ENCODE measurements at places on chromosomes 7 and 10.
A peak's percentile ranks its signal among the peaks of the same experiment; 100 is the strongest.

- no peak for DNase-seq
These were observed 6.7 kb downstream of the KCNH2 start for GRCh38 chr7:150971242-150972022.

- DNase-seq: no peak
These were observed 265.9 kb upstream of the NRP1 start for GRCh38 chr10:33600381-33600780.

DNA sequence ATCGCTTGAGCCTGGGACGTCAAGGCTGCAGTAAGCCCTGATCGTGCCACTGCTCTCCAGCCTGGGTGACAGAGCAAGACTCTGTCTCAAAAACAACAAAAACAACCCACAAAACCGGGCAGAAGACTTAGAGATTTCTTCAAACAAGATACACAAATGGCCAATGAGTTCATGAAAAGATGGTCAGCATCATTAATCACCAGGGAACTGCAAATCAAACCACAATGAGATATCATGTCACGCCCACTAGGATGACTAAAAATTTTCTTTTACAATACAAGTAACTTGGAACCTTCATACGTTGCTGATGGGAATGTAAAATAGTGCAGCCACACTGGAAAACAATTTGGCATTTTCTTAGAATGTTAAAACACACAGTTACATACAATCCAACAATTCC, 77.3 kb upstream of the GRID1 start:
- DNase-seq: no peak

DNA sequence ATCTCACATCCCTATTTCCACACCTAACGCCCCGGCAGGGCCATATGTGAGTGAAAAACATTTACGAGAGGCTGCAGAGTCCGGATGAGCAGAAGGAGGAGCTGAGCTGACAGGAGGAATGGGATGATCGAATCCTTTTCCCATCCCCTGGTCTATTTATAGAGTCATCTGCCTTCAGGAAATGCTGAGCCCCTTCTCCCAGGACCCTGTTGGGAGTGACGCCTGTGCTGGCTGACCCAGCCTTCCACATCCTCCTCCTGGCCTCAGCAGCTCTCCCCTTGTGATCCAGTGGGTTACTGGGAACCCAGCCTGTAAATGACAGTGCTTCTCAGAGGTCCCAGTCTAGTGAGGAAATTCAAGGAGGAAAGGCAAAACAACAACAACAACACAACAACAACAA, 16.6 kb downstream of the DENND2A start:
- DNase-seq: no peak

GRCh38 chr7:18508443-18509427, 13.2 kb downstream of the HDAC9 start:
- DNase-seq: no peak

DNA sequence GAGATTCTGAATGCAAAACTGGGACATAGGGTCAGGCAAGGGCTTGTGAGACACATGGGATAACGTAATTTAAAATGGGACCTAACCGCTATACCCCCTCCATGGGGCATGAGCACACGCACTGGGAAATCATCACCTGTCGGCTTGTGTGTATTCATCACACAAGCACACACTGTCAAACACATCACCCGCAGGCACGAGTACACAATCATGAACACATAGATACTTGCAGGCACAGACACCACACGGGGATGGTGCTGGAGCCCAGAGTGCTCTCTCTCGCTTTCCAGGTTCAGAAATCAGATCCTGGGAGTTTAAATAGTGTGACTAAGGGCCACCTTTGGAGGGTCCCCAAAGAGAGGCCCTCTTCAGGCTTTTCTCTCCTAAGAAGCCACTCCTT, 19.6 kb upstream of the TLX1 start:
- no peak for DNase-seq

GRCh38 chr7:44580945-44581878, 819 bp downstream of the TMED4 start:
- DNase-seq: peak; percentile 38

DNA sequence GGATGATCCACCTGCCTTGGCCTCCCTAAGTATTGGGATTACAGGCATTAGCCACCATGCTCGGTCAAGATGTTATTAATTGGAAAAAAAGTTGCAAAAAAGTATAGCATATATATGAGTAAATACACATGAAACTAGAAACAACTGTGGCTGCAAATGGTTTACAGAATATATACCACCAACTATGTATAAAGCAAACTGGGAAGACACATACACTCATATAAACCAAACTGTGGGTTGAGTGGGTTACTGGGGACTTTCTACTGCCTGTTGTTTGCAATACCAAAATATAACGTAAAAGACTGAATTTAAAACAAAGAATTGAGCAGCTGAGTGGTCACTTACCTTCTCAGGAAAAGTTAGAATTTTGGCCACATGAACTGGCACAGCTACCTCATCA, 8.1 kb downstream of the POLR3A start:
- DNase-seq: no peak

- no peak for DNase-seq
These were observed 8.3 kb downstream of the IQCE start for GRCh38 chr7:2566890-2567678.

GRCh38 chr7:87060288-87060537, 759 bp upstream of the ELAPOR2 start:
- DNase-seq: no peak

DNA sequence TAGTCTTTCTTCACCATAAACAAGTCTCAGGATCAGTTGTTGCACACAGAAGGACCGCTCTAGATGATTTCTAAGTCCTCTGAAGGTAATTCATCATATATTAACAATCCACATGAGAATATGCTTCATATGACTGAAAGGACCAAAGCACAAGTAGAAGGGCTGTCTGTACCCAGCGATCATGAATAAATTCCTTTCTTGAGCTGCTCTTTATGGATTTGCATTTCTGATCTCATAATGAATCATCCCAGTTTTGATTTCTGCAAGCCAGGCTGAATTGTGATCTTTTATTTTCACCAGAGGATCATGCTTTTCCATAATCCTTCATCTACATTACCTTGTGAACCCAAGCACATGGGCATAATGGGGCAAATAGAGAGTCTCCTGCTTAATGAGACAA, 675.6 kb downstream of the MAGI2 start:
- DNase-seq: no peak

DNA sequence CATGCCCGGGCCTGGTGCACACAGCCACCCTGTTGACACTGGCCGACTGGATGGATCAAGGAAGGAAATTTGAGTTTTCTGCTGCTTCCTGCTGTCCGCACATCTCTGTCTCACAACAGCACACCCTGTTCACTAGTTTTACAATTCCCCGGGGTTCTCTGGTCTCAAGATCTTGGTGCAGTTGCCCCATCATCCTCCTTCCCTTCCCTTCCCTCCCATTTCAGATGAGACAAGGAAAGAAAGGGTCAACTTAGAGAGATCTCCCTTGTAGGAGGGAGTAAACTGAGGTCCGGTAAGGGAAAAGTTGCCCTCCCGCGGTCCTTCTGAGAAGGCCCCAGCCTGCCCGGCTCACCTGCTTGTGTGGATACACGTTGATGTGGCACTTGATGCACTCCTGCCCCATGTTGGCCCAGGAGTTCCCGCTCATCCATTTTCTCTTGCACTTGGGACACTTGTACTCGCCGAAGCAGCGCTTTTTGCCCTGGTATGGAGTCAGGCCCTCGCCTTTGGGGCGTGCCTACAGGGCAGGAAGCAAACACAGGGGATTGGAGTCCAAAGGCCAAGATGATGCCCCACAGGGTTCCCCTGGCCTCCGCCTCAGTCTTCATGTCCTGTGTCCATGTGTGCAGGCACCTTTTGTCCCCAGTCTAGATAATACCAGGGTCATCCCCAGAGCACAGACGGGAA, 46.8 kb downstream of the PPIF start:
- no peak for DNase-seq

DNA sequence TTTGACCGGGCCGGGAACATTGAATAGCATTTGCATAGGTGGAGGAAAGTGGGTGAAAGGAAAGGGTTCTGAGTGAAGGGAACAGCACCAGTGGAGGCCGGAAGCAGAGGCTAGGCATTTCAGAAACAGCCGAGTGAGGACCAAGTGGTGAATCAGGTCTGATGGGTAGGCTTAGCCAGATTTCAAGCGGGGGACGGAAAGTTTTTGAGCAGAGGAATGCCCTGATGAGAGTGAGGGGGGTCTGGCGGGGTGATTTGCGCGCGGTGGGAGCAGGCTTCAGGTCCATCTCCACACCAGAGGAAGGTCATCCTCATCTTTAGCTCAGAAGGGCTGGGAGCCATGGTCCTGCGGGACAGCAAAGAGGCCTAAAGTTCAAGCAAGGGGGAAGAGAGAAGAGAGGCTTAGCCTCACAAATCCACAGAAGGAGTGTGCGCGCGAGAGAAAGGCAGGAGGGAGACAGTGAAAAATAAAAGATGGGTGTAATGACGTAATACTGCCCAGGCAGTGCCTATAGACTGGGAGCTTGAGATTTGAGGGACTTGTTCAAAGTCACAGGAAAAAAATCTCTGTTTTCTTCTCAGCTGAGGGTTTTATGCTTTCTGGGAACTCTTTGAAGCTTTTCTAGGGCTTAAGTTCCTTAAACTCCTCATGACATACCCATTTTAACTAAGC, 1.0 kb upstream of the DENND2A start:
- no peak for DNase-seq

- DNase-seq: no peak
These were observed 32.1 kb downstream of the LRRC27 start for GRCh38 chr10:132363921-132364593.

- no peak for DNase-seq
These were observed 9.0 kb upstream of the PIP4K2A start for GRCh38 chr10:22723343-22723779.

DNA sequence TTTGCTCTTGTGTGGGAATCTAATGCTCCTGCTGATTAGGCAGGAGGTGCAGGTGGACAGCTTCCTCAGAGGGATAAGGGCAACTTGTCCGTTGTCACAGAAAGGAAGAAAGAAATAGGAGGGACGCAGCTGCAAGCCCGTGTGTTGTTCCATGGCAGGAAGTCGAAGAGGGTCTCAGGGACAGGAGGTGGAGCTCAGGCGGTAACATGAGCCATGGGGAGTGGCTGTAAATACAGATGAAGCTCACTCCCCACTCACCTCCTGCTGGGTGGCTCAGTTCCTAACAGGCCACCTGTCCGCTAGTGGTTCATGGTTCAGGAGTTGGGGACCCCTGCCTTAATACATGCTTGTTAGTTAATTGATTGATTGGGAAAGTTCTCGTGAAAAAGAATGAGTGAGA, 101.7 kb upstream of the SFMBT2 start:
- DNase-seq: no peak

DNA sequence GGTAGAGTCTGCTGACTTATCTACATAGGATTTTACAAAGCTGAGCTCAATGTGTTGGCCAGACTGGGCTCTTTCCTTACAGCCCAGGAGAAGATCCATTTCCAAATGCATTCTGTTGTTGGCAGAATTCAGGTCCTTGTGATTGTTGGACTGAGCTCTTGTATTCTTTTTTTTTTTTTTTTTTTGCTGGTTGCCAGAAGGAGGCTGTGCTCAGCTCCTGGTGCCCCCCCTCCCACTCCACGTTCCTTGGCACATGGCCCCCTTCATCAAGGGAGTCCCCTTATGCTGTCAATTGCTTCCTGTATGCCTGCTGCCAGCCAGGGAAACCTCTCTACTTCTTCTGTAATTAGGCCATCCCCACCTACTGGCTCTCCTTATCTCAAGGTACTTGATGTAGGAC, 518.1 kb upstream of the AKR1E2 start:
- DNase-seq: no peak

- DNase-seq: no peak
These were observed 42.0 kb downstream of the COL1A2 start for GRCh38 chr7:94436700-94437099.

DNA sequence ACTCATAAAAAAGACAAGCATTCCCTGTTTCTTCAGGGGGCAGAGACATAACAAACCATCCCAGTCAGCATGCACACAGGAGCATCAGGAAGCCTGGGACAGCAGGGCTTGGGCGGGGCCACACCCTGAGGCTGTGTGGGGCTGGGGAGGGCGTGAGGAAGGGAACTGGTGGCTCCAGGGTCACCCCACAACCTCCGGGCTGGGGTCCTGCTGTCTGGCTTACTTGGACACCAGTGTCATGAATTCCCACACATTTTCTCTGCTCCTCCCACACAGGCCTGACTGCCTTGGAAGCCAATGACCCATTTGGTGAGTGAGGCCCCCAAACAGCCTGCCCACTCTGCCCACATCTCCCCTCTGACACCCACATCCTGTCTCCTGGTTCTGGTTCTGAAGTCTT, 2.8 kb downstream of the FXYD4 start:
- DNase-seq: no peak

DNA sequence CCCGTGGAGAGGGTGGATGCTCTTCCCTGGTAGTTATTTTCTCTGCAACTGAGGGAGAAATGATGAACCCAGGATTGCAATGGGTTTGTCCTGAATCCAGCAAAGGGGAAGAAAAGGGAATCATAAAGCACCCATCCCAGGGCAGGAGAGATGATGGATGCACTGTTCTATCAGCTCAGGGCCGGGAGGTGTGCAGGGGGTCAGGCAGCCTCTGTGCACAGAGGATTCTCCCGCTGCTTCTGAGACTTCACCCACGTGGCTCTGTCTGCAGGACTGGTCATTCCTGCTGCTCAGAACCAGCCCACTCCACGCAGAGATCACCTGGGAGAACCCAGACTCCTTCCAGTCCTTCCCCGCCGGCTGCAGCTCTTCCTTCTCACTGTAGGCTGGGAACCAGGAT, 70.7 kb downstream of the RBAK start:
- no peak for DNase-seq

GRCh38 chr10:99418910-99419624, 11.4 kb downstream of the GOT1 start:
- DNase-seq: no peak

DNA sequence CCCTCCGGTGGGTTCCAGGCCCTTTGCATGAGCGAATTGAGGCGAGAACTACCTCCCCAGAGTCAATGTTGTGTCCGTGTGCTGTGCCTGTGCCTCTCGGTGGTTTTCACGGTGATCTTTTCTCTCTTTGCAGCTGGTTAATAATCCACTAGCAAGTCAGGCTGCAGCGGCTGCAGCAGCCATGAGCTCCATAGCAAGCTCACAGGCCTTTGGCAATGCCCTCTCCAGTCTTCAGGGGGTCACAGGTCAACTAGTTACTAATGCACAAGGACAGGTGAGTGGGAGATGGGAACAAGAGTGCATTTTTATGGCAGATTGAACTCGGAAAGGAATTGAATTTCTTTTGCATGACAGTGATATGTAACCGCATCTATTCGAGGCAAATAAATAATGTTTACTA, 159.7 kb upstream of the YAE1 start:
- no peak for DNase-seq

DNA sequence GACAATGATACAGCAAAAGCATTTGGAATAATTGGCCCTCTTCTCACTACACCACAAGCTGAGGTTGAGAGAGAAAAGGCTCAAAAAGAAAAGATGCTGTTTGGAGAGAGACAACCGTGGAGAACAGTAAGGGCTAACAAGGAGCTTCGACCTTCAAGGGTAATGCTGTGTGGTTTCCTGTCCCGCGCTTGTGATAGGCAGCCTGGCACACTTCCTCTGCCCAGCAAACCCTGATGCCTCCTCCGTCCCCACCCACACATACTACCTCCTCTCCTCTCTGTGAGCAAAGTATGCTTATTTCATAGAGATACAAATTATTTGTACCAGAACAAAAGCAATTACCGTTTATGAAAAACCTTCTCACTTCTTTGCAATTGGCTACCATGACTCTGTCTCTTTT, 755.4 kb downstream of the KCNMA1 start:
- no peak for DNase-seq

Measured in stimulated activated CD4-positive, alpha-beta T cell treated with anti-CD3 and anti-CD28 coated beads, Interleukin-4, amount 100 ng/mL, for 4 hours (primary cell).